CD8-positive, alpha-beta memory T cell (primary cell): ENCODE measurements at places on chromosomes 1 and 21. TPM values are rescaled to one million over a fixed set of nuclear protein-coding genes. Genes with fewer than 3 reads are reported as not detected.

DNA sequence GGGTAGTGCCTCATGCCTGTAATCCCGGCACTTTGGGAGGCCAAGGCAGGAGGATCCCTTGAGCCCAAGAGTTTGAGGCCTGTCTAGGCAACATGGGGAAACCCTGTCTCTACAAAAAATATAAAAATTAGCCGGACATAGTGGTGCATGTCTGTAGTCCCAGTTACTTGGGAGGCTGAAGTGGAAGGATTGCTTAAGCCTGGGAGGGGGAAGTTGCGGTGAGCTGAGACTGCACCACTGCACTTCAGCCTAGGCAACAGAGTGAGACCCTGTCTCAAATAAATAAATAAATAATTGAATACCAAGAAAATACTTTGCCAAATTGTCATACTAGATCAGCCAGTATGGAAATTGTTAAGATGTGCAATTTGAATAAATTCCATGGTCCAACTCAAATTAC lies 5.9 kb upstream of the RBBP5 start:
- no peak for DNase-seq

- DNase-seq, result no peak
Measured at GRCh38 chr1:236716160-236716559, 29.9 kb downstream of the ACTN2 start.

The SHISA4 gene
- 0.24 TPM for total RNA-seq

GRCh38 chr21:26443291-26443690 lies 129.8 kb downstream of the CYYR1 start:
- DNase-seq, result no peak

DNA sequence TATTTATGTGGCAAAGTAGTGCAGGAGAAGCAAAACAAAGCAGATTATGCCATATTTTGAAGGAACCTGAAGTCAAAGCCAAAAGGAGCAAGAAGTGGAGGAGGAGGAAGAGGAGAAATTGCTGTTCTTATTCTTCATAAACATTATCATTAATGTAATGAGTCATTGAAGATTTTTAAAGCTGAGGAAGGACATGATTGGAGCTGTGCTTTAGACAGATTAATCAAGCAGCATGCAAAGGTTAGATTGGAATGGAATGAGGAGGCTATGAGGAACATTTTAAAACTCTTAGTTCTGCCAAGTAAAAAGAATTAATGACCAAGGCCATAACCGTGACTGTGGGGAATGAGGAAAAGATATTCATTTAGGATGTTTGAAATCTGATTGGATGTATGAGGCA lies 33.0 kb upstream of the HSD17B7 start:
- DNase-seq, result no peak

The GLIS1 gene
- not detected for total RNA-seq

The CALML6 gene
- total RNA-seq, result 0.78 TPM

DNA sequence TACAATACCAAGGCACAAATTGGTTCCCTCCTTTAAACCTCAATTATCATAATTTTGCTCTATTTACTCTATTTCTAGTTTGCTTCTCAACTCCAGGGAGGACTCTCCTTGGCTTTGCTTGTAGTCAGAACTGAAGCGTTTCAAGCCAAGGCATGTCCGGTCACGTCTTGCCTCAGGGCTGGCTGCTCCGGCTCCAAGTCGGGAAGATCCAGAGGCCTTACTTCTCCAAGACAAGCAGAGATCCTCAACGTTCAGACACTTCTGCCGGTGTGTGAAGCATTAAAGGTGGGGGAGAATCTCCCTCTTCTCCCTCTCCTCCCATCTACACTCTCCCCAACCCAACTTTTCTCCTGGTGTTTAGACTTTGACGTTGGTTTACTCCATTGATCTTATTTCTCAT lies 7.2 kb upstream of the HHAT start:
- DNase-seq, result no peak

GRCh38 chr1:186330758-186331157 lies 44.3 kb downstream of the TPR start:
- DNase-seq, result no peak

The NR1I3 gene
- total RNA-seq, result not detected

DNA sequence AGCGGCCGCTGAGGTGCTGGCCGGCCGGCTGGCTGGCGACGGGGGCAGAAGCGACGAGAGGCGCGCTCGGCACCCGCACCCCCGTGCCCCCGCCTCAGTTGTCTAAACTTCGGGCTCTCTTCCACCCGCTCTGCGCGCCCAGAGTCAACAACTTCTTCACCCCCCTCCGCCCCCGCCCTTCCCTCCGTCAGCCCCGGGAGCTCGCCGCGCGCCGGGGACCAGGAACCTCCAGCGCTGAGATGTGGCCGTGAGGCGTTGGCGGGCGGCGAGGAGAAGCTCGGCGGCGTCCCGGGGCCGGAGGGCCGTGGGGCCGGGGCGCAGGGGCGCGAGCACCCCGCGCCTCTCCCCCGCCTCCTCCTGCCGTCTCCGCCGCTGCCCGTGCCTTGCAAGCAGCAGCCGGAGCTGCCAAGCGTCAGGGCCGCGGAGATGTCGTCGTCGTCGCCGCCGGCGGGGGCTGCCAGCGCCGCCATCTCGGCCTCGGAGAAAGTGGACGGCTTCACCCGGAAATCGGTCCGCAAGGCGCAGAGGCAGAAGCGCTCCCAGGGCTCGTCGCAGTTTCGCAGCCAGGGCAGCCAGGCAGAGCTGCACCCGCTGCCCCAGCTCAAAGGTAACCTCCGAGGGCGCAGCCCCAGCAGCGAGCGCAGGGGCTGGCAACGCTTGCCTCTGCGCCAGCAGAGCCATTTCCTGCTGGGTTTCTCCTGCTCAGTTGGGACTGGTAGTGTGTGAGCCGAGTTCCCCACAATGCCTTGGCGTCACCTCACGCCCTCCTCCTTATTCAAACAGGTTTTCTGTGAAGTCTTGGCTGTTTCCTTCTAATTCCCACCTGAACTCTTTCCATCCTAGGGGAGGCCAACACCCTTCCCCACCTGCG lies 710 bp downstream of the PPP2R5A start:
- peak; percentile 84 for DNase-seq

DNA sequence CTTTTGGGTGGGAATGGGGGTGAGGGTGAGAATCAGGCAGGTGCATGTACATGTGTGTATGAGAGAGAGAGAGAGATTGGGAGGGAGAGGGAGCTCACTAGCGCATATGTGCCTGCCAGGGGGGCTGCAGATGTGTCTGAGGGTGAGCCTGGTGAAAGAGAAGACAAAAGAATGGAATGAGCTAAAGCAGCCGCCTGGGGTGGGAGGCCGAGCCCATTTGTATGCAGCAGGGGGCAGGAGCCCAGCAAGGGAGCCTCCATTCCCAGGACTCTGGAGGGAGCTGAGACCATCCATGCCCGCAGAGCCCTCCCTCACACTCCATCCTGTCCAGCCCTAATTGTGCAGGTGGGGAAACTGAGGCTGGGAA lies 95.0 kb downstream of the EPHB2 start:
- no peak for DNase-seq

The BNIPL gene
- 0.75 TPM for total RNA-seq

GRCh38 chr1:182193908-182194550 lies 132.5 kb upstream of the ZNF648 start:
- no peak for DNase-seq

GRCh38 chr1:226627924-226628611 lies 79.5 kb downstream of the STUM start:
- no peak for DNase-seq

DNA sequence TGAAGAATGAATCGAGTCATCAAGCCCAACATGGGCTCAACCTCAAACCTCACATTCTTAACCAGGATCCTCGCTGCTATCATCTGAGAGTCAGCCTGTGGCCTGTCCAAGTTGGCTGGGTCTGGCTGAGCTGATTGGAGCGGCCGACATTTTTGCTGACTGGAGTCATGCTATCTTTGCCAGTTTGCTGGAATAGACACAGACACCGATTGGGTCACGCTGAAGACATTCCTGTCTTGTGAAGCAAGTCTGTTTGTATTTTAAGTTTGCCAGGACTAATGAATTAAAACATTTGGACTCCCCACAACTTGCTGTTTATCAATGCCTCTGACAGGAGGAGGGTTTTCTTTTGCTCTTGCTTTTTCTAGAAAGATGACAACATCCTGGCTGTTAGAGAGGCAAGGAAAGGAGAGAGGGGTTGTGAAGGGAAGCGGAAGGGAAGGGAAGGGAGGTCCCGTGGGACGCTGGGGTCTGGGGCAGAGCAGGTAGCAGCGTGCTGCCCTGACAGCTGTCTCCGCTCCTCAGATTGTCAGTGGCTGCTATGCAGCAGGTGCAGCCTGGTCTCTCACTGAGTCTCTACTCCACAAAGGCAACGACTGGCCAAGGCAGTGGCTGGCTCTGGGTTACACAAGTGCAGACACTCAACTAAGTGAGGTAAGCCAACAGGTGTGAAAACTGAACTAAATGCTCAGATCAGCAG lies at the start of gene MAP3K7CL:
Gene MAP3K7CL, plus strand, starts transcription at position 375 of the 700 bp plus-strand sequence. CDS start 2,701 bp downstream, outside the sequence.
- no peak for DNase-seq

GRCh38 chr1:64363111-64363510 lies 106.8 kb upstream of the CACHD1 start:
- DNase-seq, result no peak
